ENCODE measurements at places on chromosomes 12 and 14. TPM values are rescaled to one million over a fixed set of nuclear protein-coding genes. Genes with fewer than 3 reads are reported as not detected.

The KCNA5 gene
- total RNA-seq, result not detected

DNA sequence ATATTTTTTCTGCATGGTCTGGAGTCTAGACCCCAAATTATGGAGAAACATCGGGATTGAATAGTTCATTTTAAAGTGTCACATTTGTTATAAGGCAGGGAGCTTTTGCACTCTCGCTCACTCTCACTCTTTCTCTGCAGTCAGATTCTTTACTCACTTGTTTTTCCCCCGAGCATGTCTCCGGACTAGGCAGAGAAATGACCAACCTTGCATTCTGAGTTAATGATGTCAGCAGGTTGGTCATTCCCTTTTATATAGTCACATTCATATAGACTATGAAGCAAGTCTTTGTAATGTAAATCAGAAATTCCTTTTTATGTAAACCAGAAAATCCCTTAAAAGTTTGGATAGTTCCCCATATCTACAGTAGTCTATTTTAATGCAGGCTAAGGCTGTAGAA, 4.1 kb downstream of the C12orf75 start:
- no peak for DNase-seq
- H3K27ac ChIP-seq, result no peak overlapping the region
- H3K4me3 ChIP-seq, result no peak overlapping the region

The LACRT gene
- total RNA-seq, result not detected

DNA sequence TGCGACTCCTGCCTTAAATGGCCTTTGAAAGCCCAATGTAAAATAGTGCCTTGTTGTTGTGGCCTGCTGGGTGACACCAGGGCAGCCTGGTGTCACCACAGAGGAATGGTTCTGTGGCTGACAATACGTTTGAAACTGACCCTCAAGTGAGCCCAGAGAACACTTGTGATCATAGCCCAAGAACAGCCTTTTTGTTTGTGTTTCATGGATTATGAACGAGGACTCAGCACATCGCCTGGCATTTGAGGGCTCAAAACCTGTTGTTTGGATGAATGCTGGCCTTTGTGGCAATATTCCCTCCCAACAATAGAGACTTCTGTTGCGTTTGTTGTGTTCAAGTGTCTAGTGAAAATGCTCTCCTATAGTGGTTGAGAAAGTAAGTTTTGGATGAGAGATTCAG, 48.5 kb downstream of the TSPAN9 start:
- peaks cover 13% of the 10 kb centered on the region for H3K4me1 ChIP-seq
- no peak overlapping the region for H3K4me3 ChIP-seq
- H3K27me3 ChIP-seq, result peaks cover 7% of the 10 kb centered on the region

The SLC39A2 gene
- total RNA-seq, result not detected

DNA sequence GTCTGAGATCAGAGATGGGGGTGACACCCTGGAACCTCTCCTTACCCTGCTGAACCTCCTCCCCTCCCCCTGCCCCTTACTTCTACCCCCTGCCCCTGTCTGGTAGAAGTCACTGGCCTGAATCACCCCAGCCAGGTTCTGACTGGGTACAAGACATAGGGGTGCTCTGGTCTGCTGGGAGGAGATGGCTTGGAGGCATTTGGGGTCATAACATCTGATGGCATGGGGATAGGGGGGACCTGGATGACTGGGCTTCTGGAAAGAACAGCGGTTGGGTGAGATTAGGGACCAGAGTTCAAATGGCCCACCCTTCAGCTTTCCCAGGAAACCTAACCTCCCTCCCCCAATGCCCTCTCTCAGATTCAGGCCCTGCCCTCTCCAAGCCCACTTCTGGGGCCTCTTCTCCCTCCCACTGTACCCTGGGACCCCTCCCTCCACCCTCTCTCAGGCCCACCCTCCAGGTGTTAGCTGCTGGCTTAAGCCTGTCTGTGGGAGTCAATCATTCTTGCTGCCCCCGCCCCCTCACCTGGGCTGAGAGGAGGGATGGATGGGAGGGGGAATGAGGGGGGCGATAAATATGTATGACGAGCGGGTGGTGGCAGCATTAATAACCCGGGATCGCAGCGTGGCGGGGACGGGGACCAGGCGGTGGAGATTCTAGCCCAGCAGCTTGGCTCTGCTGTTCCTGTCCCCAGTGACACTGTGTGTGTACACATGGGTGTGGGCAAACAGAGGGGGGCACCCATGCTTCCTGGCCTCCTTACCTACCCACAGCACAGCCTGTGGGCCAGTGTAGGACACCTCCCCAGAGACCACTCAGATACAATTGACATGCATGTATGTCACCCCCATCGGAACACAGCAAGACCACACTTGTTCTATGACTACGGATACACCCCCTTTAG, 5.9 kb downstream of the NXPH4 start:
- no peak overlapping the region for H3K4me3 ChIP-seq
- H3K4me1 ChIP-seq, result peaks cover 31% of the 10 kb centered on the region
- no peak overlapping the region for H3K27ac ChIP-seq
- no peaks in the 10 kb centered on the region for H3K36me3 ChIP-seq
- H3K27me3 ChIP-seq, result peaks cover 35% of the 10 kb centered on the region

- H3K4me1 ChIP-seq, result peaks cover 45% of the 10 kb centered on the region
- DNase-seq, result peak; percentile 64
- peak overlapping the region; percentile 62 for H3K4me3 ChIP-seq
- H3K27ac ChIP-seq, result peak overlapping the region; percentile 75
- H3K27me3 ChIP-seq, result no peaks in the 10 kb centered on the region
- peaks cover 11% of the 10 kb centered on the region for H3K36me3 ChIP-seq
Observed at GRCh38 chr14:95495538-95496025, 20.9 kb downstream of the SYNE3 start.

The WBP11 gene
- total RNA-seq, result 119 TPM

GRCh38 chr14:99009871-99010270, 262.1 kb downstream of the BCL11B start:
- no peaks in the 10 kb centered on the region for H3K27me3 ChIP-seq
- H3K27ac ChIP-seq, result no peak overlapping the region
- H3K4me1 ChIP-seq, result no peaks in the 10 kb centered on the region
- H3K36me3 ChIP-seq, result no peaks in the 10 kb centered on the region
- DNase-seq, result no peak
- H3K4me3 ChIP-seq, result no peak overlapping the region

DNA sequence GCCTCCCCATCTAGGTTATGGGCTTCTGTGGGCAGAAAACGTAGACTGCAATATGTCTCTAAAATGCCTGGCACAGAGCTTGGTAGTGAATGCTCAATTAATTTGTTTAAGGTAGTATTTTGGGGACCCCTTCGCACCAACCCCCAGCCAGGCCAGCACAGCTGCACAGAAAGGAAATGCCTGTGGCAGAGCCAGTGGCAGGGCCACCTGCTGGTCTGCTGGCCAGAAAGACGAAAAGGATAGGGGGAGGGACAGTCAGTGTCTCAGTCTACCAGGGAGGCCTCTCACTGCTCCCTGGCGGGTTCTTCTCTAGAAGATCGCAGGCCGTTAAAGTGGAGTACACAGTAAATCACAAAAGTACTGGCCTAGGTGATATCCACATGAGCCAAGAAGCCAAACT, 3.5 kb downstream of the RAB15 start:
- no peak overlapping the region for H3K27ac ChIP-seq
- H3K4me1 ChIP-seq, result peaks cover 18% of the 10 kb centered on the region
- no peaks in the 10 kb centered on the region for H3K27me3 ChIP-seq
- no peak for DNase-seq
- H3K36me3 ChIP-seq, result no peaks in the 10 kb centered on the region
- no peak overlapping the region for H3K4me3 ChIP-seq

DNA sequence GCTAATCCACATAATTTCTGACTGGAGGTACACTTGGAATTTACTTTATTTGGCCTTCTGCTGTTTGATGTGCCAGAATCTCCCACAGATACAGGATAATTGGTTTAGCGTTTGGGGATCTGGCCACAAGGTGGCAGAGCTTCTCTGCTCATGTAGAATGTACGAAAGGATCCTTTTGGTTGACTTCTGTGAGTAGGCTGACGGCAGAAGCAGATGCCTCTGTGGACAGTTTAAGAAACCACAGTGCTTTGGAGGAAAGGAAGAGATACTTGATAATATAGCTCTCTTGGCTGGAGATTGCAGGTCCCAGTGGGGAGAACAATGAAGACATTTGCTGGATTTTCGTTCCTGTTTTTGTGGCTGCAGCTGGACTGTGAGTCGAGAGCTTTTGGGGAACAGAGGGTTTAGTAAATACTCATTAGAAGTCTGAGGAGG, 75.3 kb upstream of the OR4E1 start:
- peak overlapping the region; percentile 61 for H3K4me3 ChIP-seq
- peaks cover 8% of the 10 kb centered on the region for H3K27me3 ChIP-seq
- H3K27ac ChIP-seq, result peak overlapping the region; percentile 34
- H3K36me3 ChIP-seq, result no peaks in the 10 kb centered on the region

- H3K27me3 ChIP-seq, result no peaks in the 10 kb centered on the region
- H3K4me3 ChIP-seq, result no peak overlapping the region
- H3K27ac ChIP-seq, result no peak overlapping the region
- H3K4me1 ChIP-seq, result peaks cover 6% of the 10 kb centered on the region
- DNase-seq, result no peak
Observed at GRCh38 chr12:94305130-94305957, 154.3 kb downstream of the CEP83 start.

GRCh38 chr12:70290116-70290515, 46.9 kb downstream of the CNOT2 start:
- H3K27ac ChIP-seq, result no peak overlapping the region
- H3K27me3 ChIP-seq, result no peaks in the 10 kb centered on the region
- no peak for DNase-seq
- no peaks in the 10 kb centered on the region for H3K4me1 ChIP-seq

The WNT5B gene
- not detected for total RNA-seq

The CCDC38 gene
- total RNA-seq, result not detected

The RFLNA gene
- not detected for total RNA-seq

The CCNK gene
- 139 TPM for total RNA-seq

The FAM161B gene
- total RNA-seq, result 4.6 TPM

GRCh38 chr14:37903343-37904191, 304.1 kb upstream of the SSTR1 start:
- H3K27me3 ChIP-seq, result peaks cover 1% of the 10 kb centered on the region
- DNase-seq, result peak; percentile 46
- no peak overlapping the region for H3K4me3 ChIP-seq
- H3K27ac ChIP-seq, result no peak overlapping the region
- H3K36me3 ChIP-seq, result no peaks in the 10 kb centered on the region
- no peaks in the 10 kb centered on the region for H3K4me1 ChIP-seq

The RASAL1 gene
- total RNA-seq, result not detected

DNA sequence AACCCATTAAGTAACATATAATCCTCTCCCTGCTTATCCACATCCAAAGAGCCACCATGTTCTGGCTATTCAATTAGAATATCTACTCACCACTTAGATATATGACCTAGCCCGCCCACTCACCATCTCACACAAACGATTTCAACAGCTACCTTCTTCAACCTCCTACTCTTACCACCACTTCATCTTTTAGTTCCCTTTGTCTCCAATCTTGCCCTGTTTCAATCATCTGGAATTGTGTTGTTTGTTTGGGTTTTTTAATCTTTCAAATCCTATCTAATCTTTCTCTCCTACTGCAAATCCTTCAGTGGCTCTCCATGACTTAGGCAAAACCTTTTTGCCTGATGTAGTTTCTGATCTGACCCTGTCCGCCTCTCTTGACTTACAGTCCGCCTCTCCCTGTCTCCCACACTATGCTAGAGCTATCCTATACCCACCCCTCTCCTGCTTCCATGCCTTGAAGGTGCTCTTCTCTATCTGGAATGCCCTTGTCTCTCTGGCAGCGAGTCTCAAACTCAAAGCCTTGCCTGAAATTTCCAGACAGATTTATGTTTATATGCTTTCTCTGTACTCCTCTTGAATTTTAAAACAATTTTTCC, 161.0 kb upstream of the CRY1 start:
- DNase-seq, result no peak
- no peaks in the 10 kb centered on the region for H3K36me3 ChIP-seq
- H3K4me3 ChIP-seq, result no peak overlapping the region
- peaks cover 7% of the 10 kb centered on the region for H3K27me3 ChIP-seq

The INSM2 gene
- total RNA-seq, result not detected

The MYH7 gene
- total RNA-seq, result not detected

The CLEC6A gene
- total RNA-seq, result not detected

- no peak overlapping the region for H3K4me3 ChIP-seq
- no peaks in the 10 kb centered on the region for H3K27me3 ChIP-seq
- no peaks in the 10 kb centered on the region for H3K4me1 ChIP-seq
- no peak for DNase-seq
Observed at GRCh38 chr12:64506955-64507354, 55.0 kb downstream of the TBK1 start.

DNA sequence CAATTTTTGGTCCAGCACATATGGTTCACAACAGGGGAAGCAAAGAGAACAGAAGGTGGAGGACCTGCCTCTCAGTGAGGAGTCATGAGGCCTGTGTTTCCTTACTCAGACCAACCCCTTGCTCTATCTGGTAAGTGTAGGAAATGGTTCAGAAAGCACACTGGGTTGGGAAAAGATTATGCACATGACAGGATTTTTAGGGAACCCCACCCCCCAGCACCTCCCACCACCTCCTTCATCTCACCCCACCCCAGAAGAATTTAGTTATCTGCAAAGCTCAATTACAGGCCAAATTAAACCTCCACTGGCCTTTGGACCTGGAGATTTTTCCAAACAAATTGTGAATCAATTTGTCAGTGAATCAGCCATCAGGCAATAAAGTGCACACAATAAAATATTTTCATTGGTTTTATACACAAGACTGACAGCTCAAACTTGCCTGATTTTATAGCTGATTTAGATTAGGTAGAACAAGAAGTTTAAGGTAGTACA, 132.8 kb downstream of the DACT1 start:
- no peak for DNase-seq
- no peaks in the 10 kb centered on the region for H3K4me1 ChIP-seq
- no peaks in the 10 kb centered on the region for H3K27me3 ChIP-seq
- H3K27ac ChIP-seq, result no peak overlapping the region
- no peak overlapping the region for H3K4me3 ChIP-seq

The PTGER2 gene
- total RNA-seq, result 23.1 TPM

DNA sequence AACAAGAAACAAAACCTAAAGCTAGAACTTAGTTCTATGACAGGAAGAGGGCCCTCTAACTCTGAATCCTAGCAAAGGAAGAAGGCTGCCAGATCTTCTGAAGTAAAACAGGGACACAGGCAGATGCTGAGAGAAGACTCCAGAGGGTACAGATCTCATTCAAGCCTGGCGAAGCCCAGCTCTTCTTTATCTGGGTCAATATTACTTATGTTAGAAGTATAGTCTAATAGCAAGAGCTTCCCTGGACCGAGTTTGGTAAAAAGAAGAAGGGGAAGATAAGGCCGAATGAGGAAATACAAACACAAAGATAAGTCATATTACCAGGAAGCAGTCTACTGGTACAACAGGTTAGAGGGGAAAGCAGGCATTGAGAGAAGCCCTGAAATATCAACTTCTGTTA, 79.9 kb upstream of the CCDC91 start:
- no peaks in the 10 kb centered on the region for H3K36me3 ChIP-seq
- H3K4me3 ChIP-seq, result no peak overlapping the region
- peaks cover 3% of the 10 kb centered on the region for H3K27me3 ChIP-seq
- DNase-seq, result no peak

DNA sequence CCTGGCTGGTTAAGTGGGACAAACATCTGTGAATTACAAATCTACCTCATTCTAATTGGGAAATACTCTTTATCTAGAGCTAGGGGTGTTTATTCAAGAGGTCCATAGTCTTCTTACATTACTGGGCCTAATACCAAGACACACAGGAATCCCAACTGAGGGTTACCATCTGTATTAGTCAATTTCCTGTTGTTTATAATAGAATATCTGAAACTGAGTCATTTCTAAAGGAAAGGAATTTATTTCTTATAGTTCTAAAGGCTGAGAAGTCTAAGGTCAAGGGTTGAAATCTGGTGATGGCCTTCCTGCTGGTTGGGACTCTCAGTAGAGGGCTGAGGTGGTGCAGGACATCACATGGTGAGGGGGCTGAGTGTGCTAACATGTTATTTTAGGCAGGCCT, 36.0 kb downstream of the RTRAF start:
- H3K27ac ChIP-seq, result no peak overlapping the region
- no peak overlapping the region for H3K4me3 ChIP-seq
- H3K4me1 ChIP-seq, result peaks cover 19% of the 10 kb centered on the region
- peaks cover 2% of the 10 kb centered on the region for H3K27me3 ChIP-seq

The HHIPL1 gene
- not detected for total RNA-seq

Data from CD4-positive, CD25-positive, alpha-beta regulatory T cell (primary cell).